ENCODE measurements at places on chromosomes 11 and 22.
A peak's percentile ranks its signal among the peaks of the same experiment; 100 is the strongest.

DNA sequence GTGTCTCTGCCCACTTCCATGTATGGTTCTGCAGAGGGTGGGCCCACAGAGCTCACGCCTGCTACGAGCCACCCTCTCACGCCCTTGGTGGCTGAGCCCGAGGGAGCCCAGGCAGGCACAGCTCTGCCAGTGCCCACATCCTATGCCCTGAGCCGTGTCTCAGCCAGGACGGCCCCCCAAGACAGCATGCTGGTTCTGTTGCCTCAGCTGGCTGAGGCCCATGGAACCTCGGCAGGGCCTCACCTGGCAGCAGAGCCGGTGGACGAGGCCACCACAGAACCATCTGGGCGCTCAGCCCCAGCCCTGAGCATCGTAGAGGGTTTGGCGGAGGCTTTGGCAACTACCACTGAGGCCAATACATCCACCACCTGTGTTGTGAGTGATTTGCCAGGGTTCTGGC lies 64.0 kb downstream of the OTOG start:
- DNase-seq = no peak

DNA sequence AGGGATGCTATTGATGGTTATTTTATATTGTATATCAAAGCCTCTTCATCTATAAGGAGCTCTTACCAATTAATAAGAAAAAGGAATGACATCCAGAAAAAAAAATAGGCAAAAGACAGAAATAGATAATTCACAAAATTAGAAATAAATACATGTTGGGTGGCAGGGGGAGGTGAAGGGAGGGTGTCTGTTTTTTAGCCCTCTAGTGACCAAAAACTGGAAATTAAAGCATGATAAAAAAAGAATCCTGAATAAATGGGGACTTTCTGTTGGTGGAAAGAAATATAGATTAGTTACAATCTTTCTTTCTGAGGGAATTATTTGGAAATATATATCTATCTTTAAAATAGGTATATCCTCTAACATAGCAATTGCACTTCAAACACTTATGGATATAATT lies 42.0 kb upstream of the TTC36 start:
- DNase-seq = no peak

- peak; percentile 49 for DNase-seq
These were observed 988 bp upstream of the FLI1 start for GRCh38 chr11:128692753-128693415.

- DNase-seq = no peak
These were observed 80.8 kb upstream of the MTNR1B start for GRCh38 chr11:92888696-92889095.

DNA sequence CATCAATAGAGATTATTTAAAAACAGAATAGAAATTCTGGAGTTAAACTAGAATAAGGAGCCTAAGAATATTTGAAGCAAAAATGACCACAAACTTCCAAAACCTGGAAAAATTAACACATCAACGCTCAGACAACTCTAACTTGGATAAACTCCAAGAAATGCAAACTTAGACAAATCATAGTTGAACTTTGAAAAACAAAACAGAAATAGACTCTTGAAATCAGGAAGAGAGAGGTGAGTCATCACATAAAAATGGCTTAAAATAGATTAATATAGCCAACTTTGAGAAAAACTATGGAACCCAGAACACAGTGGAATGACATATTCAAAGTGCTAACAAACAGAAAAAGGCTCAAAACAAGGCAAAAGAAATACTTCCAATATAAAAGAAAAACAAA lies 974.2 kb downstream of the JRKL start:
- no peak for DNase-seq

DNA sequence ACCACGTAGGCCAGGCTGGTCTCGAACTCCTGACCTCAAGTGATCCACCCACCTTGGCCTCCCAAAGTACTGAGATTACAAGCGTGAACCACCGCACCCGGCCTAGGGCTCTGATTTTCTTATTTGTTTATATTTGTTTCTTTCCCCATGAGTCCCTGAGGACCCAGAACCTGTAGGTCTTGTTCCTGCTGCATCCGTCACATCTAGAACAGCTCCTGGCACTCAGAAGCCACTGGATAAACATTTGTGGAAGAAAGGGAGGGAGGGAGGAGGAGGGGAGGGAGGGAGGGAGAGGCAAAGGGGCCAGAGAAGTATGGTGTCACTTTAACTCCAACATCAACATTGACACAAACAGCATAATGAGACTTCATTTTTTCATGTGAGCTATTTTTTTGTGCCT lies 67.7 kb downstream of the CELSR1 start:
- DNase-seq = no peak

- no peak for DNase-seq
These were observed 8.5 kb downstream of the PAX6 start for GRCh38 chr11:31802609-31802989.

GRCh38 chr22:49826603-49827270 lies 936 bp downstream of the BRD1 start:
- DNase-seq = peak; percentile 37

DNA sequence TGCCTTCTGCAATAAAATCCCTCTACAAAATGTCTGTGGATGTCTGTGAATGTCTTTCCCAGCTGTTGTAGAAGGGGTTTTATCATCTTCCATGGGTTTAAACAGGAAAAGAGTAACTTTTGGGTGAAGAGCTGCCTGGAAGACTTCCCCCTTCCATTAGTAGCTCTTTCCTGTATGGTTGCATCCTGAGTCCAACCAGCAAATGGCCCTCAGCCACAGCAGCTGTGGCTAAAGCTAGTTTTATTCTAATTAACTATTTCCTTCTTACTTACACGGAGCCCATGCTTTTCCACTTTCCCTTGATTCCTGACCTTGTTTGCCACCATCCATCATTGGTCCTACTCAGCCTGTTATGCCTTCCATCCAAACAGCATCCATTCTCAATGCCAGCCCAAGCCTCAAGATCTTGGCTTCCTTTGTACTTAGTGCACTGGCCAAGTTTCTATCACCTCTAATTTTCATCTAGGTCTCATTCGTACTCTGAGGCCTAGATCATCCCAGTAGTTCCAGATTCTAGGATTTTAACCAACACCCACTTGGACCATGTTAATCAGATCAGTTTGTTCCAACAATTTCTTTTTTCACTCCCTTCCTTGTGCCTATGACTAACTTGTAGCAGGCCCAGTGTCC lies 41.5 kb upstream of the CADM1 start:
- no peak for DNase-seq

DNA sequence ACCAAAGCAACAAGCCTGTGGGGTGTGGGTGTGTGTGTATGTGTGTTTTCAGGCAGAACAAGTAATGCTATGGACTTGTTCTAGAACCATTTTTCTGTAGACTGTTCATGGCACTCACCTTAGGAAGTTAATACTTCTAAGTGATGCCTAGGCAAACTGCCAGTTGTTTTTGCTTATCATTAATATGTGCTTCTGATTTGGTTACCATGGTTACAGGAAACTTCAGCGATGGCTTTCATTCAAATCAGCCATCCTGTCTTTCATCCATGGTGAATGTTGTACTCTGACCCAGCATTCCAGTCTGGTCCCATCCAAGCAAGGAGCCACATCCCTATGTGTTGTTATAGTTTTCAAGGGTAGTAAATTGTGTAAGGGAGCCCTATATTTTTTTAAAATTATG lies 49.8 kb upstream of the ARHGAP20 start:
- no peak for DNase-seq

DNA sequence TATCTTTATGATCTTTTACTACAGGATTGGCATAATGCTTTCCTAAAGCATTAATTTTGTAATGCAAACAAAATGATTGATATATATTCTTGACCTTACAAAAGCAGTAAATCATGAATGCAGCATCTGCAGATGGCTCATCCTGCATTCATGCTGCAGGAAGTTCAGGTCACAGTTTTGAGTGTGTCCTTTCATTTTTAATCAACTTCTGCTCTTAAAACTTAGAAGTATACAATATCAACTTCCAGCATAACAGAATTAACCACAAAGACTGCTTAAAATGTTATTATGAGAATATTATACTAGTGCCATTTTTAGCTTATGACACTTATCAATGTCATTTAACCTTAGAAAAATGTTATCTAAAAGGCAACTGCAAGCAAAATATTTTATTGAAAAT lies 54.0 kb downstream of the SLC36A4 start:
- no peak for DNase-seq

DNA sequence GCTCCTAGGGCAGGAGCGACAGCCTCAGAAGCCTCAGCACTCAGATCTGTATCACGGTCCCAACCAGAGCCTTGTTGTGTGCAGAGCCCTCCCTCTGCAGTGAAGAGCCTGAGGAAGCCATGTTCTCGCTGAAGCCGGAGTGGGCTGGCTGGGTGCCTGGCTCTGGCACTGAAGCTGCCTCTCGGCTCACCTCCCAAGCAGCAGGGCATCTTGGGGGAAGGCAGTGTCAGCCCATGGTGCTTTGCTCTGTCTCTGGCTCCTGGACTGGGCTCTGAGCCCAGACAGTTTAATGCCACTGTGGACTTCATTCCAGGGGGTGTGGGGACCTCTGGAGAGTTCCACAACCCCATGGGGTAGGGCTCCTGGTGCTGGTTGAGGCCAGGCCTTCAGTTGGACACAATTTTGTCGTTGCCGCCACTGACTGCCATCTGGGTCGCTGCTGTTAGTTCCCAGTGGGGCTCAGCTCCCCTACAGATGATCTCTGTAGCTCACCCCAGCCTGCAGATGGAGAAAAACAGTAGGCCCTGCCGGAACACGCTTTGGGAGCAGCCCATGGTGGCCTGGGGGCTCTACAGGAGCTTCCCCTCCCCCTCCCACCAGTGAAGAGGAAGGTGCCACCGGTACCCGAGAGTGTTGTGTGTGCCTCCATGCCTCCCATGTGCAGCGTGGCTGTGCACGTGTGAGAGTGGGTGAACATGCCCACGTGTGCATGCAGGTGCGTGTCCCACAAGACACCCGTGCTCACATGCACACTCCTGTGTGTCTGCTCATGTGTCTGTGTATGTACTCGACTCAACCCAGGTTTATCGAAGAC lies 86.5 kb upstream of the B3GAT1 start:
- DNase-seq = no peak

DNA sequence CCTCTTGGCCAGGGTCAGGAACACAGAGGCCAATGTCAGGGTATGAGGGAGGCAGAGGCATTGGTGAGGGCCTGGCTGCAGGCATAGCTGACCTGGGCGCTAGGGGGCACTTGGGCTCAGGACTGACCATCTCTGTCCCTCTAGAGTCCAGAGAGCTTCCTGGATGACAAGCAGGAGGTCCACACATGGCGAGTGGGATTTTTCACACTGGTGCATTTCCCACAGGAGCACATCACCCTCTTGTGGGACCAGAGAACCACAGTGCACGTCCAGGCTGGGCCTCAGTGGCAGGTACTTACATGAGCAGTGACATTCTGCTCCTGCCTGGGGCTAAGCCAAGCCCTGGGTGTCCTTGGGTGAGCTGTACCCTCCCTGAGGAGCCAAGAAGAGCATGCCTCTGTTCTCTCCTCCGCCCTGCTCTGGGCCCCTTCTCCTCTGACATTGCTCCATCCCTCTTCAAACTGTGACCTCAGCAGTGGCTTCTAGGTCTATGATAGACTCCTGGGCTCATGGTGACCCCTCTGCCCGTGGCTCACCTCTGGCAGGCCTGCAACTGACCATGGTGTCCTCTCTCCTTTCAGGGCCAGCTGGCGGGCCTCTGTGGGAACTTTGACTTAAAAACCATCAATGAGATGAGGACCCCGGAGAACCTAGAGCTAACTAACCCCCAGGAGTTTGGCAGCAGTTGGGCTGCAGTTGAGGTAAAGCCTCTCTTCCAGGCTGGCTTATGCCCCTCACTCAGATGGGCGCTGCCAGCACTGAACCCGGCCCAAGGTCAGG lies 46.6 kb downstream of the OTOG start:
- DNase-seq = no peak

DNA sequence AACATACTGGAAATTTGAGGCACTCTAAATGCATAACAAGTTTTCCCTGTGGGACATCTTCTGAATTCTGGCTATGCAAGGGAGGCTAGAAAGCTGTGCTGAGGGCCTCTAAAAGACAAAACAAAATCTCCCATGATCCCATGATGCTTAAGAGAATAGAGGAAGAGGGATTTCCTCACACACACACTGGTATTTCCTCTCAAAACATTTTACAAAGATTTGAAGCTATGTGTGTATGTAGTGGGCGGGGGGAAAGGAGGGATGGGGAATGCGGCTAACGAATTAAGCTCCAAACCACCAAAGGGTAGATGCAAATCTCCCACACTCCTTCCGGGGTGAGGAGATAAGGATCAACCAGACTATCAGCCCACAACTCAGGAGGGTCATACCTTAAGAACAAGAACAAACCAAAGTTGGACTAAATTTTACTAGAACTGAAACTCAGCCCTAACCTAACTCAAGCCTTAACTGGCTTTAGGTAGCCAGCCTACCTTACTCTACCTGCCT lies 6.0 kb downstream of the OR2AT4 start:
- no peak for DNase-seq

GRCh38 chr11:33417121-33417520 lies 159.9 kb downstream of the HIPK3 start:
- no peak for DNase-seq

GRCh38 chr11:12121517-12121916 lies 11.1 kb downstream of the MICAL2 start:
- DNase-seq = no peak

- DNase-seq = no peak
These were observed 3.2 kb downstream of the TPST2 start for GRCh38 chr22:26586556-26587325.

DNA sequence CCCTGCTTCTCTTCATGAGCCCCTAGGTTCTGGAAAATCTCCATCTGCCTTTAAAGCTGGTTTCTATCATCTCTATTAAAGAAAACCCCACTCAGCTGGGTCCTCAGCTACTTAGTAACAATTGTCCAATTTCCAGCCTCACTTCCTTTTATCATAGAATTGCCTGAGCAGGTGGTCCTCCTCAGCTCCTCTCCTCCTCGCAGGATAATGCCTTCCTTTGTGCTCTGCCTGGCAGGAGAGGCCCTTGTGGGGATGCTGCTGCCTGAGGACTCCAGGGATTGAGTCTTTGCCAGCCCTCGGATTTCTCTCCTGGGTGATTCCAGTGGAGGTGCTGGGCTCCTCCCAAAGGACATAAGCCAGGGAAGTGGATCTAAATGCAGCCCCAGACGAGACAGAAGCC lies 448.3 kb downstream of the INSC start:
- DNase-seq = no peak

- no peak for DNase-seq
These were observed 37.5 kb upstream of the LINC01488 start for GRCh38 chr11:69443968-69444364.

DNA sequence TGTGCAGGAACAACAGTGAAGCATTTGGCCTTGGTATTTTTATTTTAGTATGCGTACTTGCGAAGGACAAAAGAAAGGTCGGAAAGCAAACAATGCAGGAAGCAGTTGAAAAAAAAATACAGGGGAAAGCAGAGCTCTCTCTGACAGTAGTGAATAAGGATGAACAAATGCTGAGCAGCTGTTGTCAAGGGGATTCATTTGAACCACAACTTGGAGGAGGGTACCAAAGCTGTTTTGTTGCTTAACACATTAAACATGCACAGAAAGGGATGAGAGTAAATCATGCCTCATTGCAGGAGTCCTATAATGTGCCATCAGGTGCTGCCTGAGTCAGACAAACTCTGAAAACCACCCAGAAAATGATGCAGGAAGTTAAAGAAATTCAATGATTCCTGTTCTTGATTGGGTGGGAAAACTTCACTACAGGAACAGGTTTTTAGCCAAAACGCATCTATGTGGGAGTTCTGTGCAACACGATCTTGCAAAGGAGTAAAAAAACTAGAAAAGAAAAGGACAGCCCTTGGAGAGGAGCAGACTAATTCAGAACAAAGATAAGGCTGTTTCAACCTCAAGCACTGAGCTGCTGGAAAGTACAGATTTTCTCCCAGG lies 2113.5 kb downstream of the LRRC4C start:
- no peak for DNase-seq

All from stimulated activated CD4-positive, alpha-beta T cell treated with anti-CD3 and anti-CD28 coated beads, Interleukin-2, amount 100 ng/mL, for 24 hours (primary cell).